Activated CD4-positive, alpha-beta memory T cell treated with anti-CD3 and anti-CD28 coated beads, Interleukin-2, amount 10 ng/mL, durations not matched to agents 7 days and 5 days (primary cell): ENCODE measurements at places on chromosomes 5 and 9. TPM values are rescaled to one million over a fixed set of nuclear protein-coding genes. Genes with fewer than 3 reads are reported as not detected.

Gene WDR38
- not detected for total RNA-seq

Gene NSG2
- total RNA-seq: not detected

DNA sequence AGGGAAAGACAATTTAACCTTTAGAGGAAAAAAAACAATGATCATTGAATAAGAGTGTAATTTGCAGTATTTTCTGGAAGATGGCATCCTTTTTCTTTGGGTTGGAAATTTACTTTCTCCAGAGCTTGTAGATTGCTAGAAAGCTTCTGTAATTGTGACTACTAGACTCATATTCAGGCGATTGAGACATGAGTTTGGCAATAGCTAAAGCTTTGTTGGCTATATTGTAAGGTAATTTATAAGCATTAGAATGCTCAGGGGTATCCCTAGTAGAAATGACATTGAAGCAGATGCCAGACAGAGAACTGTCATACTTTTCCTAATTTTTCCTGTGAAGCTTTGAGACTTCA lies 115.3 kb downstream of the UNC13B start:
- no peak overlapping the region for H3K4me3 ChIP-seq
- H3K4me1 ChIP-seq: peaks cover 10% of the 10 kb centered on the region
- H3K27ac ChIP-seq: no peak overlapping the region
- no peak for DNase-seq
- H3K27me3 ChIP-seq: peaks cover 8% of the 10 kb centered on the region

- no peaks in the 10 kb centered on the region for H3K4me1 ChIP-seq
- no peak overlapping the region for H3K4me3 ChIP-seq
- H3K27me3 ChIP-seq: no peaks in the 10 kb centered on the region
- DNase-seq: no peak
These were observed 20.6 kb downstream of the B4GALT7 start for GRCh38 chr5:177620560-177620959.

- peaks cover 12% of the 10 kb centered on the region for H3K4me1 ChIP-seq
- no peak overlapping the region for H3K27ac ChIP-seq
- H3K4me3 ChIP-seq: no peak overlapping the region
- DNase-seq: no peak
- peaks cover 15% of the 10 kb centered on the region for H3K27me3 ChIP-seq
- peaks cover 15% of the 10 kb centered on the region for H3K36me3 ChIP-seq
These were observed 3.9 kb downstream of the LCN8 start for GRCh38 chr9:136754059-136754572.

DNA sequence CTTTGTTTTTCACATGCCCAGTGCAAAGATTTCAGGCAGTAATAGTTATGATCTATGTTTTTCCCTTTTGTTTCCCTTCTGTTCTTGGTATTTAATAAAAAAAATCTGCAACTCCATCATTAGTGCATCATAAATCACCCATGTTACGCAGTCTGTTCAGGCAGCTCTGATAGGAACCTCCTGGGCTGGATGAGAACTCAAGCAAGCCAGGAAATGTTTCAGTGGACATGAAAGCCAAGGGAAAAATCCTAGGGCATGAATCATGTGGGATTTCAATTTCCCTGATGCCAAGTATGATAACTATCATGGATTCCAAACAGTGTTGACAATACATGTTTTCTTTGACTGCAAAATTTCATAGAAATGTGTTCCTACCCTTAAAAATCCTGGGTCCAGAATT lies 119.7 kb upstream of the TARS1 start:
- no peaks in the 10 kb centered on the region for H3K4me1 ChIP-seq
- no peaks in the 10 kb centered on the region for H3K36me3 ChIP-seq
- H3K27me3 ChIP-seq: no peaks in the 10 kb centered on the region
- no peak for DNase-seq
- H3K4me3 ChIP-seq: no peak overlapping the region
